Cerebellar cortex (tissue), 1 donor: ENCODE measurements at places on chromosomes 2 and 18.

GRCh38 chr18:58671632-58672564 lies 633 bp downstream of the MALT1 start:
- DNase-seq = peak; percentile 43

- peak; percentile 37 for DNase-seq
These were observed 1.0 kb upstream of the REV1 start for GRCh38 chr2:99490623-99491461.

- no peak for DNase-seq
These were observed 7.4 kb upstream of the TMEM87B start for GRCh38 chr2:112047537-112048235.

DNA sequence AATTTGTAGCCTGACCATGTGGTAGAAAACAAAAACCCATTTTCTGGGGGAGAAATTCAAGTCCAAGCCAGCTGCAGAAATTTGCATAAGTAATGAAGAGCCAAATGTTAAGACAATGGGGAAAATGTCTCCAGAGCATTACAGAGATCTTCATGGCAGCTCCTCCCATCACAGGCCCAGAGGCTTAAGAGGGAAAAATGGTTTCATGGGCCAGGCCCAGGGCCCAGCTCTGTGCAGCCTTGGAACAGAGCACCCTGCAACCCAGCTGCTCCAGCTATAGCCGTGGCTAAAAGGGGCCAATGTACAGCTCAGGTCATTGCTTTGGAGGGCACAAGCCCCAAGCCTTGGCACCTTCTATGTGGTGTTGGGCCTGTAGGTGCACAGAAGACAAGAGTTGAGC lies 69.1 kb upstream of the TSPYL6 start:
- no peak for DNase-seq
